ENCODE measurements at places on chromosomes 12 and 14.

DNA sequence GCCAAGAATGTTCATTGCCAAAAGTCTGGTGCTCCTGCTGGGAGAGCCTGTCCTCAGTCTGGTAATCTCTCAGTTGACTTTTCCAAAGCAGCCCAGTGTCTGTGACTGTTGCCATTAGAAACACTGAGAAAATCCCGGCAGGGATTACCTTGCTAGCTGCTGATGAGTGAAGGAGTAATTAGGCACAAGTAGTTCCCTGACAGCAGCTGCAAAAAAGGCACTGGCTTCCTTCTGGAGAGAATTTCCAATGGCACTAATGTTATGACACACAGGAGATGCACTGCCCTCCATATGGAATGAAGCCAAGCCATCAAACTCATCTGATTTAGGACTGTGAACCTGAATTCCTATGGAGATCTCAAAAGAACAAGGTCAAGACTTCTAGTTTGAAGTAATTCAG lies 1321.2 kb upstream of the SEL1L start:
- H3K4me3 ChIP-seq = no peak overlapping the region
- H3K4me1 ChIP-seq = no peaks in the 10 kb centered on the region
- H3K36me3 ChIP-seq = no peaks in the 10 kb centered on the region

DNA sequence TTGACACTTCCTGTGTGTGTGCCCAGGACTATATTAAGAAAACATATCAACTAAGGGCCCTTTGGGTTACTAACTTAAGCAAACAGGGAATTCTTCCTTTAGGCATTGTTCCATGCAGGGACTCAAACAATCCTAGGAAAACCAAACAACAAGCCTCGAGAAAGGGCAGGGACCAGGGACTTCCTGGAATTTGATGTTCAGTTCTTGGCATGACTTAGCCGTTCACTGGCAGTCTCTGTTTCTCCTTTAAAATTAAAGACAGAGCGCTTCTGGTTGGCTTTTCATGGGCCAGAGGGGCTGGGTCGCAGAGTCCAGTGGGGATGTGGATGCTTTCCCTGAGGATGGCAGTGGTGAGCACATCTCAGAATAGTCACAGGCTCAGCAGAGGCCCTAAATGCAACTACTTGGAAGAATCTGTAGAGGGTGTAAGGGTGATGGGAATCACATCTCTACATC lies 35.2 kb downstream of the RNFT2 start:
- no peaks in the 10 kb centered on the region for H3K27me3 ChIP-seq
- no peak overlapping the region for H3K27ac ChIP-seq
- no peaks in the 10 kb centered on the region for H3K36me3 ChIP-seq
- no peak overlapping the region for H3K4me3 ChIP-seq
- DNase-seq = no peak
- H3K4me1 ChIP-seq = no peaks in the 10 kb centered on the region

- peak overlapping the region; percentile 64 for H3K4me3 ChIP-seq
- peak overlapping the region; percentile 87 for H3K27ac ChIP-seq
- H3K27me3 ChIP-seq = no peaks in the 10 kb centered on the region
- no peaks in the 10 kb centered on the region for H3K36me3 ChIP-seq
Observed at GRCh38 chr14:105019861-105020814, 745 bp downstream of the CDCA4 start.

GRCh38 chr12:92546635-92547348 lies 156.0 kb upstream of the PLEKHG7 start:
- no peak for DNase-seq
- H3K4me1 ChIP-seq = peaks cover 4% of the 10 kb centered on the region
- no peak overlapping the region for H3K27ac ChIP-seq
- H3K4me3 ChIP-seq = no peak overlapping the region

GRCh38 chr14:66920196-66920595 lies 269.0 kb upstream of the GARIN2 start:
- H3K4me1 ChIP-seq = no peaks in the 10 kb centered on the region
- no peaks in the 10 kb centered on the region for H3K27me3 ChIP-seq
- no peak overlapping the region for H3K4me3 ChIP-seq

GRCh38 chr12:64506955-64507354 lies 55.0 kb downstream of the TBK1 start:
- no peaks in the 10 kb centered on the region for H3K4me1 ChIP-seq
- H3K27ac ChIP-seq = no peak overlapping the region
- no peaks in the 10 kb centered on the region for H3K27me3 ChIP-seq
- H3K36me3 ChIP-seq = no peaks in the 10 kb centered on the region

- no peak for DNase-seq
- H3K27ac ChIP-seq = no peak overlapping the region
- H3K4me1 ChIP-seq = no peaks in the 10 kb centered on the region
- no peaks in the 10 kb centered on the region for H3K27me3 ChIP-seq
- H3K4me3 ChIP-seq = no peak overlapping the region
Observed at GRCh38 chr14:95167177-95167576, 9.8 kb upstream of the DICER1 start.

DNA sequence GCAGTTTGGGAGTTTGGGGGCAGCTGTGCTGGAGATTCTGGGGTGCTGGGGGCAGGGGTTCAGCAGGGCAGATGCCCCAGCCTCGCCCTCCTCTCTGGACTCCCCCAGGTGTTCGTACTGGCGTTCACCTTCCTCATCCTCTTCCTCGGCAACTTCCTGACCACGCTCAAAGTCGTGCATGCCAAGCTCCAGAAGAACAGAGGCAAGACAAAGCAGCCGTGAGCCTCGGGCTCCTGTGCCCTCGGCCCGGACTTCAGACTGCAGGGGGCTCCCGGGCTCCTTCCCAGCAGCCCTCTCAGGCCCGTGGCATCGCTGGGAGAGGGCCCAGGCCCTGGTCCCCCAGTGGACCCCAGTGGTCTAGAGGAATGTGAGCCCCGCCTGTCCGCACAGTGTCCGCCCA lies 18.0 kb downstream of the RHOF start:
- H3K27ac ChIP-seq = no peak overlapping the region
- no peak overlapping the region for H3K4me3 ChIP-seq
- H3K4me1 ChIP-seq = peaks cover 14% of the 10 kb centered on the region
- DNase-seq = no peak

DNA sequence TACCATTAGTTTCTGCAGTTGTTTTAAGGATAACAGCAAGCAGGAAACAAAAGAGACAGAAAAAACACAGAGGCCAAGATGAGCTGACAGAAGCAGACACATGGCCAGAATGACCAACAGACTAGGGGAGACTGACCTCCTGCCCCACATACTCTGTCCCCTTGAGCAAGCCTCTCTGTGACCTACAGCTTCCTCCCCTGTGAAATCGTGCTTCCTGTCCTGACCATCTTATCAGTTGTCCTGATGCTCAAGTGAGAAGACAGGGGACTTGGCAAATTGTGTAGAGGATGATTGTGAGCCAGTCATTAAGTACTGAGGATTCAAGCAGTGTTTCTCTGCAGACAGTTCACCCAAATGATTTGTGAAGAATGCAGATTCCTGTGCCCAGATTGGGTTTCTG lies 229.0 kb downstream of the SLC41A2 start:
- no peaks in the 10 kb centered on the region for H3K36me3 ChIP-seq
- no peak for DNase-seq
- H3K4me1 ChIP-seq = peaks cover 6% of the 10 kb centered on the region
- H3K4me3 ChIP-seq = no peak overlapping the region
- no peaks in the 10 kb centered on the region for H3K27me3 ChIP-seq

GRCh38 chr12:8677362-8677761 lies 14.7 kb upstream of the MFAP5 start:
- no peak overlapping the region for H3K4me3 ChIP-seq
- H3K4me1 ChIP-seq = no peaks in the 10 kb centered on the region
- DNase-seq = no peak
- no peaks in the 10 kb centered on the region for H3K36me3 ChIP-seq
- no peak overlapping the region for H3K27ac ChIP-seq
- H3K27me3 ChIP-seq = no peaks in the 10 kb centered on the region

- no peak for DNase-seq
- no peaks in the 10 kb centered on the region for H3K4me1 ChIP-seq
- H3K4me3 ChIP-seq = no peak overlapping the region
- no peak overlapping the region for H3K27ac ChIP-seq
Observed at GRCh38 chr12:64395739-64396138, 5.2 kb upstream of the C12orf56 start.

DNA sequence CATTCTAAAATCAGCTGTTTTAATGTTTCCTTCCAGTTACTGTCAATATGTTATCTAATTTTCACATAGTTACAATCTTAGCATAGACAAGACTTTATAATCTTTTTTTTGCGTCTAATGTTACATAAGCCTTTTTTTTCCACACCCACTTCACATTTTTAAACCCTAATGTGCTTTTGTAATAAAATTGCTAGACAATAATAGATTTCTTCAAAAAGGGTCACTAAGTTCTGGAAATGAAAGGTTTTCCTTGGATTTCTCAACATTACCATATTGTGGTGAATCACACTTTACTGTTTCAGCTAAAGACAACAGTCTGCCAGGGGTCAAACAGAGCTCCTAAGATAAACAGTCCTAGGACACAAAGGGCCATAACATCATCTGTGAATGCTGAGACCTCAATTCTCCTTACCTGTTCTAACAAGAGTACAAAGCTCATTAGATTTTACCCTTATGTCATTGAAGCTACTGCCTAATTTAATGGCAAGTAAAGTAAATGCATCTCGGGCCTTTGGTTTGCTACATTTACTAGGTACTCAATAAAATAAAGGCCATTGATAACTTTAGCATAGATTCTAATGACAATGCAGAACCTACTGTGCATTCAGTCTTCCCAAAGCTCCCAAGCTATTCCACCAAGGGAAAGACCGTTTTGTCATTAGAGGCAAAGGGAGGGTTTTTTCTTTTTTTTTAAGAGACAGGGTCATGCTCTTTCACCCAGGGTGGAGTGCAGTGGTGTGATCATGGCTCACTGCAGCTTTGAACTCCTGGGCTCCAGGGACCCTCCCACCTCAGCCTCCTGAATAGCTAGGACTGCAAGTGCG lies 111.2 kb upstream of the SLC38A2 start:
- H3K36me3 ChIP-seq = no peaks in the 10 kb centered on the region
- no peak overlapping the region for H3K4me3 ChIP-seq
- DNase-seq = no peak
- no peaks in the 10 kb centered on the region for H3K27me3 ChIP-seq
- H3K27ac ChIP-seq = no peak overlapping the region
- no peaks in the 10 kb centered on the region for H3K4me1 ChIP-seq

- peak overlapping the region; percentile 50 for H3K27ac ChIP-seq
- peaks cover 5% of the 10 kb centered on the region for H3K36me3 ChIP-seq
- peak; percentile 46 for DNase-seq
- H3K4me1 ChIP-seq = peaks cover 11% of the 10 kb centered on the region
- no peak overlapping the region for H3K4me3 ChIP-seq
Observed at GRCh38 chr14:51963286-51963685, 26.1 kb upstream of the RTRAF start.

DNA sequence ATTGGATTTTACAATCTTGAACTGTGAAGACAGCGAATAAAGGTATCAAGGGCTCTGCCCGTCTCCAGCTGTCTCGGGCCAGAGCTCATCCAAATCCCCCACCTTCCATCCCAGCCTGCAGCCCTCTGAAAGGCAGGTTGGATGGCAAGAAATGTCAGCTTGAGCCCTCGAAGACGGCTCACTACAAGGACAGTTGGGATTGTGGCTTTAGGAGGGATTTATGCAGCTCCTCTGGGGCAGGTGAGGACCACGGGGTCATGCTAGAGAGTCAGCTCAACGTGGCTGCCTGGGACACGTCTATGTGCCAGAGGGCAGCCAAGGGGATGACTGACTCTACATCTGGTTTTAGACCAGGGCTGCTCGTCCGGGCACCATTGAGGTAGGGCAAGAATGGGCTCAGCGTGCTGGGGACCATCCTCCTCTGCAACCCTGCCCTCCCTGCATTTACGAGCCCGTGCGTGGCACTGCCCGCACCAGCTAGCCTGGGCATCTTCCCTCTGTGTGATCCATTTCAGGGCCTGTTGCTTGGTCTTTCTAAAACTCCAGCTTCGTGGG lies 16.2 kb downstream of the MVK start:
- H3K4me1 ChIP-seq = peaks cover 2% of the 10 kb centered on the region
- H3K27ac ChIP-seq = no peak overlapping the region
- H3K4me3 ChIP-seq = no peak overlapping the region
- H3K27me3 ChIP-seq = no peaks in the 10 kb centered on the region

All from naive thymus-derived CD4-positive, alpha-beta T cell (primary cell).